ENCODE measurements at places on chromosomes 13 and 19.

DNA sequence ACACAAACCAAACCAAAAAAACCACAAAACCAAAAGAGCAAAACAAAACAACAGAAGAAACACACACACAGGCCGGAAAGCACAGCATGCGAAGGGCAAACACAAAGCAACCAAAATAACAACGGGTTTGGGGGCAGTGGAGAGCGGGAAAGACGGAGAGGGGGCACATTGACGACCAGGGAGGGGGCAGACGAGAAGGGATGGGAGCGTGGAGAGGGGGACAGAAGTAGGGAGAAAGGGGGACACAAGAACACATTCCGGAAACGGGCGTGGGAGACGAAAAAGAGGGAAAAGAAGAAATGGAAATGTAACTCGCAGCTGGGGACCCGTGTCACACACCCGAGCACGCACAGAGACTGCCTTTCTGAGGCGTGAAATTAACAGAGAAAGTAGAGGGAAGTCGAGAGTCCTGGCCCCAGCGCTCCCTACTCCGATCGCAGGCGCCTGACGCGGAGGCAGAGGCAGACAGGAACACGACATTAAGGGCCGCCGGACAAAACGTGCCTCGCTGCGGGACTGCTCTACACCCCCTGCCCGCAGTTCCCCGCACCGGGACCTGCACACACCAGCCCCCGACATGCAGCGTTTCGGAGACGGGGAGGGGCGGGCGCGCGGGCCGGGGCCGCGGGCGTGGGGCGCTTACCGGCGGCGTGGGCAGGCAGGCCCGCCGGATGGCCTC, 652 bp downstream of the POU4F1 start:
- no peak for DNase-seq

DNA sequence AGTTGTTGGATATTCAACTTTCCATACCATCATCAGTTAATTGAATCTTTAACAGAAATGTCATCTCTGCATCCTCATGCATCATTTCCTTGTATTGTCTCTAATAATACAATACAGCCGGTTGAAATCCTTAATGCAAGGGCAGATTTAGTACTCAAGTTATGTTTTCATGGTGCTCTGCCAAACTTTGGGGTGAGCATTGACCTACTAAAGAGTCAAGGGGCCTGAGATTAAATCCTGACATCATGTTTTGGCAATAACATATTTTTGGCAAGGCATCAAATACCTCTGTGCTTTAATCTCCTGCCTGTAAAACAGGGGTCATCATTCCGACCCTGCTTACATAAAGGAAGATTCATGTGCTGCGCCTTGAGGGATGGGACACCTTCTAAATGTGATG, 42.7 kb upstream of the ABCC4 start:
- no peak for DNase-seq

DNA sequence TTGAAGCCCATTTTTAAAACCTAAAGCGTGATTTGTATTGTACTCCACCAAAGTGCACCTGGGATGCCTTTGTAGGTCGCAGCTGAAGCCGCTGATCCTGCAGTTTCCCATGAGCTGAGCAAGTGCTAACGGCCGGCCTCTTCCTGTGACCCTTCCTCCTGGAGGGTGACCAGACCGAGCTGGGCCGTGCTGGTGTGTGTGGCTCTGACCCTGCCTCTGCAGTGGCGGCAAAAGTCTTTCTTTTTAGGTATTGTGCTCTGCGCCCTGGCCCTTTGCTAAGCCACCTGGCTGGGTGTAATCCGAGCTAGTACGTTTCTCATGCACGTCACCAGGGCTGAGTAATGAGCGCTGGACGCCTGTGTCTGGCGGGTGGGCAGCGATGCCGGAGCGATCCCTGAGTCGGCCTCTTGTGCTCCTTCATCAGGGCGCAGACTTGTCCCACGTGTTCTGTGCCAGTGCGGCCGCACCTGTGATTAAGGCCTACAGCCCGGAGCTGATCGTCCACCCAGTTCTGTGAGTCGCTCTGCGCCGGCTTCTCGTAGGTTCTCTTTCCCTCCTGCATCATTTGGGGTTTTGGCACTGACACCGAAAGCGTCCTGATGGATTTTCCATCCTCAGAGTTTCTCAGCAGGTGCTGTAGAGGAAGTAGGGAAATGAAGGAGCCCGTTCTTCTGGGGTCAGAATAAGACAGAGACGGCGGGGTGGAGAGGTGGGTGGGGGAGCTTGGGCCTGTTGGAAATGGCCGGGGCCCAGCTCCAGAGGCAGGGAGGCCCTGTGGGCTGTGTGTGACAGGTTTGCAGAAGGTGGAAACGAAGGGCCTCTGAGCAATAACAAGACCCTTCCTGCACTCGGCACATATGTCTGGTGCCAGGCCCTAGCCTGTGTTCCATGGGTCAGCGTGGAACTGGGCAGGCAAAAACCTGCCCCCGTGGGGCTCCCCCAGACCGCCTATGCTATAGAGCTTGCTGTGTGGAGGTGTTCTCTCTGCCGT, 9.7 kb downstream of the NAXD start:
- DNase-seq: no peak

GRCh38 chr19:51637362-51637978, 7.3 kb upstream of the SIGLEC5 start:
- no peak for DNase-seq

- DNase-seq: no peak
Observed at GRCh38 chr19:38977445-38978325, 2.1 kb upstream of the FBXO17 start.

DNA sequence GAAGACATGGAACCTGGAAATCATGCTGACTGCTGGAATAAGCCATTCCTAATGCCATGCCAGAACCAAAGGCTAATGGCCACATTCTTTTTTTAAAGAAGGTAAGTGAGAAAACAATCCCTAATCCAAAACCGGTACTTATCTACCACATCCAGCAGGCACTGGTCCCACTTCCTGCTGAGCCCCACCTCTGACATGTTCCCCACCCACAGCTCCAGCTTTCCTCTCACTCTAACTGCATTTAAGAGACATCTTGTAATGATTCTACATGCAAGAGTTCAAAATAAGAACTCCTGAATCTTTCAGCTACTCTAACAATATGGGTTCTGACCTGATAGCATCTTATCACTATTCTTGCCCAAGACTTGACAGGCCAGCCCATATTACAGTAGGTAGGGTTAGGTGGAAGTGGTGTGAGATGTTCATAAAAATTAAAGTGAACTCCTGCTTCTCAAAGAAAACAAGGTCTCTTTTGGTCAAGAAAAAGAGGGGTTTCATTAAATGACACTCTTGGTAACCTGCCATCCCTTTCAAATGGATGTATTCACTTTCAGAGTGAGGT, 41.9 kb downstream of the N4BP2L2 start:
- no peak for DNase-seq

Measured in NCI-H187 treated with DMSO at 0.1 percent for 48 hours (cell line).